ENCODE measurements at places on chromosomes 2 and 18.
A peak's percentile ranks its signal among the peaks of the same experiment; 100 is the strongest.

- H3K27me3 ChIP-seq: no peaks in the 10 kb centered on the region
- no peak overlapping the region for H3K4me3 ChIP-seq
- DNase-seq: peak; percentile 56
- H3K4me1 ChIP-seq: no peaks in the 10 kb centered on the region
These were observed 1680.6 kb upstream of the LRRTM1 start for GRCh38 chr2:81984969-81985637.

- peaks cover 58% of the 10 kb centered on the region for H3K4me1 ChIP-seq
- no peak for DNase-seq
- no peaks in the 10 kb centered on the region for H3K27me3 ChIP-seq
These were observed 5.6 kb downstream of the ACSL3 start for GRCh38 chr2:222866358-222866960.

DNA sequence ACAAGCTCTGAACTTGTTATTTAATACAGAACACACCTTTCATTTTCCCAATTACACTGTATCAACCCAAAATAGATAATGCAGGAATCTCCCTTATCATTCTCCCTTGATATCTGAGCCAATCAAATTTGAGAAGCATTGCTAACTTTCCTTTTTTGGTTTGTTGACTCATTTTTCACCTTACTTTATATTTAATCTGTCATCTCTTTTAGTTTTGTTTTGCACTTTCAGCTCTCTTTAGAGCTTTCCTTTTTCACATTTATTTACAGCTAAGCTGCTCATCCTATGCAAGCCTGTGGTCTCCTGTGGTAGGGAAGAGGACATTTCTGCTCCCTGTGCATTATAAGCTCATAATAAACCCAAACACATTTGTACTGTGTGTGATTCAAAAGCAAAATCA, 50.1 kb downstream of the ITGAV start:
- peaks cover 71% of the 10 kb centered on the region for H3K36me3 ChIP-seq
- no peak for DNase-seq
- H3K27me3 ChIP-seq: no peaks in the 10 kb centered on the region
- no peaks in the 10 kb centered on the region for H3K4me1 ChIP-seq

GRCh38 chr2:217393585-217394032, 533.7 kb upstream of the TNP1 start:
- no peaks in the 10 kb centered on the region for H3K36me3 ChIP-seq
- no peaks in the 10 kb centered on the region for H3K27me3 ChIP-seq
- no peak for DNase-seq
- no peaks in the 10 kb centered on the region for H3K4me1 ChIP-seq

GRCh38 chr2:174587579-174587978, 10.0 kb downstream of the WIPF1 start:
- no peak overlapping the region for H3K4me3 ChIP-seq
- H3K4me1 ChIP-seq: peaks cover 22% of the 10 kb centered on the region
- H3K36me3 ChIP-seq: peaks cover 18% of the 10 kb centered on the region
- no peak for DNase-seq

DNA sequence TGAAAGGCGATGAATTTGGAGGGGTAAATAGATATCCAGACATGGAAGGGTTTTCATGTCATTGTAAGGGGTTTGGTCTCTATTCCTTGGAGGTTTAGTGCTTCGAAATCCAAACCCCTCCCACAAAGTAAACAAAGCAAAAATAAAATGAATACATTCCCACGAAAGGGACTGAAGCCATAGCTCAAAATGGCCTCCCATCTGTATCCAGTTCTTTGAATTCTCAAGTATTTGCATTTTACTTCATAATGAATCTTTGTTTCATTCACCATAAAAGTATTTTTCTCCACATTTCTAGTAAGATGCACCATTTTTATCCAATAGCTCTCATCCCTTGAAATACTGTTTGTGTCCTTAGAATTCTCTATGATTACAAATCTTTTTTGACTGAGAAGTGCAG, 103.2 kb upstream of the DTNA start:
- no peaks in the 10 kb centered on the region for H3K36me3 ChIP-seq
- no peak for DNase-seq
- H3K27ac ChIP-seq: no peak overlapping the region
- H3K27me3 ChIP-seq: no peaks in the 10 kb centered on the region

DNA sequence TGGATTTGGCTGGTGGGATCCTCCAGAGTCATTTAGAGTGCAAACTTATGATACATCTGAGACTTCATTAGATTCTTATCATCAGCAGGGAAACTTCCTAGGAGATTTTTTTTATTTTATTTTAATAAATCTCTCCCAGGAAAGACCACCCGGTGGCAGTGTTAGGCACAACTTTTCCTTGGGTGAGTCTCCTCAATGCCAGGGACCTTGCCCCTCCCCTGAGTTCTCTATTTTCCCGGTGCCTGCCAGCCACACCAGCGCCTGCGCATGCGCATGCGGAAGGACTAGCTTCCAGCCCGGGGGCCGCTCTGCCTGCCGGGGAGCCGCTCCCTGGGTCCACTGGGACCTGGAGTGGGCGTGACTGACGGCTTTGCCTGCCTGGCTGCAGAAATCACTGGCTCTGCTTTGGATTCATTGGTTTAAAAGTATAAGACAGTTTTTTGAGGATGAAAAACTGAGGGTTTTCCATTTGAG, 86.6 kb downstream of the TMEM182 start:
- no peaks in the 10 kb centered on the region for H3K27me3 ChIP-seq
- no peaks in the 10 kb centered on the region for H3K36me3 ChIP-seq
- H3K4me1 ChIP-seq: no peaks in the 10 kb centered on the region

DNA sequence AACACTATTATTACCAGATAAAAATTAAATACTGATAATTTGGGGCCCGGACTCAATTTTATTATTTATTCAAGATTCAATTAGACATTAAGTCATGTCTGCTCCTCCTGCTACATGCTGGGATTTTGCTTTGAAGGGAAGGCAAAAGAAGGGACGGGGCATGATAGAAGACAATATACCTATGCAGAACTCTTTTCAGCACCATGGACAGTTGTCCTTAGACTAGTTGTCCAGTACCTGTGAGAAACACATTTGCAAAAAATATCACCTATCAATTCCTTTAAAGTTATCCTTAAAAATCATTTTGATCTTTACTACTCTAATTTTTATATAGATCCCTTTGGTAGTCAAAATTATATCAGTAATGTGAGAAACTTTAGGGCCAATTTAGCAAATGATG, 100.2 kb upstream of the SULT1C3 start:
- no peak overlapping the region for H3K27ac ChIP-seq
- H3K27me3 ChIP-seq: no peaks in the 10 kb centered on the region

DNA sequence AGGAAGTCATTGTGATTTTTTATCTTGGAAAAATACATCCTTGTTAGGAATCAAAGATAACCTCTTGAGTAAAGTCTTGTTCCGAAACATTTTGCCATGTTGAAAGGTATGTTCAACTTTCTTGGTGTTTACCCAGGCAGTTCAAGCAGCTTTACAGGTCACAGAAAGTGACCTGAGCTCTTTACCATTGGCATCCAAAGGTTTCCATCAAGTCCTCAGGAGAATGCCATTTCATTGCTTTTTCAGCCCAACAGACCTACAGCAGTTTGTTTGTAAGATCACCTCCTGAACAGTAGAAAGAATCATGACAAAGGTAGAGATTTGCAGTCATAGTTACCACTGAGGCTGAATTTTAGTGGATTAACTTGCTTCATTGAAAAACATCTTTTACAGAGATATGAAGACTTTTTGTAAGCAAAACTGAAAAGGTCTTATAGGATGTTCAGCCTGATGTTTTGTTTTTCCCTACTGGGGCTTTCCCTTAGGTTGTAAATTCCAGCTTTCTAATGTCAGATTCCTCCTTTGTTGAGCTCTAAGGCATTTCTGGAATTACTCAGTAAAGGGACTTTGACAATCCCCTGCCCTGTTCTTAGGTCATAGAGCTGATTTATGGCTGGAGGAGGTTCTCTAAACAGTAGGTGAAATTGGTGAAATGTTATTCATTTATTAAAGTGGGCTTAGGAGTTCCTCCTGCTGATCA, 236.8 kb upstream of the RBMS1 start:
- no peak overlapping the region for H3K27ac ChIP-seq
- H3K36me3 ChIP-seq: no peaks in the 10 kb centered on the region
- DNase-seq: no peak
- H3K4me3 ChIP-seq: no peak overlapping the region
- H3K27me3 ChIP-seq: no peaks in the 10 kb centered on the region
- no peaks in the 10 kb centered on the region for H3K4me1 ChIP-seq

DNA sequence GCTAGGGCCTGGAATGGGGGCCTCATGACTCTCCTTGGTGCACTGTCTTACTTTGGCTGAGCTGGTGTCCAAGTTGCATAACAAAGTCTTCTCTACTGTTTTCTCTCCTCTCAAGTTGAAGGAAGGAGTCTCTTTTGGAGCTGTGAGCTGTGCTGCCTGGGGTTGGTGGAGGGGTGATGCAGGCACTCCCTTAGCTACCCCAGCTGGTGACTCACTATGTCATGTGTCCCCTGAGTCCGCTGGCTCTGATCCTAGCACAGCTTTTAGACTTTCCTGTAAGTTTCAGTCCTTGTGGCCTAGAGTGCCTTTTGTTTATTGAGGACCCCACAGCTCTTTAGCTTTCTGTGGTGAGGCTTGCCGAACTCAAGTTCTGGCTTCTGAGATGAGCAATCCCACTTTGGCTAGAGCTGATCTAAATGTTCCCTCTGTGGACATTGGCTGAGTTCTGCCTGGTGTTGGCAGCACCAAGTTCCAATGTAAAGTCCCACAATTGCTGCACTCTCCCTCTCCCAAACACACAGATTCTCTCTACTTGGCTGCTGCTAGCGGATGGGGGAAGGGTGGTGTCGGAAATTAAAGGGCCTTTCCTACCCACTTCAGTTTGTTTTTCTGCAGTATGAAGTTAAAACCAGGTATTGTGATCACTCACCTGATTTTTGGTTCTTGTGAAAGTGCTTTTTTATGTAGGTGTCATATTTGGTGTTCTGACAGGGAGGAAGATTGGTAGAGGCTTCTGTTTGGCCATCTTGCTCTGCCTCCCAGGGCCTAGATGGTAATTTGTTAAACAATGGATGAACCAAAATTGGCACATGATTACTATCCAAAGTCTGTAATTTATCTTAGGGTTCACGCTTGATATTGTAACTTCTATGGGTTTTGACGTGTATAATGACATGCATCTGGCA, 83.2 kb downstream of the COMMD1 start:
- H3K4me1 ChIP-seq: peaks cover 5% of the 10 kb centered on the region
- no peak overlapping the region for H3K4me3 ChIP-seq
- H3K27ac ChIP-seq: no peak overlapping the region

GRCh38 chr2:232854082-232854481, 16.0 kb upstream of the SNORC start:
- DNase-seq: peak; percentile 69
- H3K4me3 ChIP-seq: no peak overlapping the region
- H3K27me3 ChIP-seq: no peaks in the 10 kb centered on the region
- peaks cover 68% of the 10 kb centered on the region for H3K36me3 ChIP-seq
- no peak overlapping the region for H3K27ac ChIP-seq

GRCh38 chr18:11324510-11324909, 175.1 kb upstream of the PIEZO2 start:
- no peaks in the 10 kb centered on the region for H3K36me3 ChIP-seq
- no peaks in the 10 kb centered on the region for H3K27me3 ChIP-seq
- H3K4me3 ChIP-seq: no peak overlapping the region
- DNase-seq: no peak
- H3K4me1 ChIP-seq: no peaks in the 10 kb centered on the region

- no peak overlapping the region for H3K27ac ChIP-seq
- H3K4me1 ChIP-seq: no peaks in the 10 kb centered on the region
- no peak for DNase-seq
These were observed 91.7 kb upstream of the LRRTM1 start for GRCh38 chr2:80396276-80396675.

DNA sequence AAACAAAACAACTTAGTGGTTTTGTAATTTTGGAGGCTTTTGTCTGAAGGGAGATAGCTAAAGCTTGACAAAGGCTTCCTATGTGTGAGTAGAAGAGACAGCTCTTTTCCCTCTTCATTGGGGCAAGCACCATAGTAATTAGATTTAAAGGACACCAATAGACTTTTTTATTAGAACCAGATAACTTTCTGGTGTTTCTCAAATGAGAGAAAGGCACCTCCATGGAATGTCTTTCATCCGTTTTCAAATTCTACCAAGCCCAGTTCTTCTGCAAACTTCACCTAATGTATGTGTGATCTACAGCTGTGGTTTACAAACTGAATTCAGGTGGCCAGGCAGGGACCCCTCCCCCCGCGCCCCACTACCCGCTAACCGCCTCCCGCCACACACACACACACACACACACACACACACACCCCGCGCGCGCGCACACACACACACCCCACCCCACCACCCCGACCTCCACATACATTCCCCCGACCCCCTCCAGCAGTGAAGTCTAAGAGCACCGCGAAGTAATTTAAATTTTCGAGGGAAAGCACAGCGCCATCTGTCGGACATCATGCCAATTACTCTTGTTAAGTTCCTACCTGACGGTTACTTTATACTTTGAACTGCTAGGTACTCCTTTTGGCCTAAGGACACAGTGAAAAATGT, 31.6 kb upstream of the PPP1R1C start:
- H3K36me3 ChIP-seq: no peaks in the 10 kb centered on the region
- no peak overlapping the region for H3K27ac ChIP-seq
- peak; percentile 63 for DNase-seq
- H3K4me1 ChIP-seq: peaks cover 4% of the 10 kb centered on the region
- H3K27me3 ChIP-seq: no peaks in the 10 kb centered on the region

GRCh38 chr2:107721178-107721577, 105.5 kb upstream of the RGPD4 start:
- no peak for DNase-seq
- H3K36me3 ChIP-seq: no peaks in the 10 kb centered on the region
- H3K4me3 ChIP-seq: no peak overlapping the region
- no peak overlapping the region for H3K27ac ChIP-seq
- H3K27me3 ChIP-seq: no peaks in the 10 kb centered on the region

DNA sequence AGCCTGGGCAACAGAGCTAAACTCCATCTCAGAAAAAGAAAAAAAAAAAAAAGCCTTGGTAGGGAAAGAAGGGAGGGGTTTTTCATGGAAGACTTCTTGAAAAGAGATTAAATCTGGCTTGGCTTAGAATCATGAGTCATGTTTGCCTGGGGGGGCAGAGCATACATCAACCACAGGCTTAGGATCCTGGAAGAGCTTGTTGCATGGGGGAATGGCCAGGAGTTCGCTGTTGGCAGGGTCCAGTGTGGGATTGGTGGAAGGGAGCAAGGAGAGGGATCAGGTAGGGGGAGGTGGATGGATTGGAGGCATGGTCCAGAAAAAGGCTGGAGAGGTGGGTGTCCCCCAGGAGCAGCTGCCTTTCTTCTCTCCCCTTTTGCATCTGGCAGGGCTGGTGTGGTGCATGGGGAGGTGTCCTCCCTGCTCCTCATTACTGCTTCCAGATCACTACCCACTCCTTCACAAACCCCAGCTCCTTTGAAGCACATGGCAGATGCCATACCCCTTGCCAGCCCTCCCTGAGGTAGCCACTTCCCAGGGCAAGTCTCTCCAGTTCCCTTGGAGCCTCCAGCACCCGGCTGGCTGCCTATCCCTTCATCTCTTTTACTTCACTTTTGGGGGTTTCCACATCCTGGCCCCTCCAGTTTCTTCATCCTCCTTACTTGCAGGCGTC, 2.5 kb downstream of the ARMC9 start:
- no peak overlapping the region for H3K4me3 ChIP-seq
- H3K4me1 ChIP-seq: peaks cover 10% of the 10 kb centered on the region
- no peaks in the 10 kb centered on the region for H3K27me3 ChIP-seq
